ENCODE measurements at places on chromosomes 2 and 18. TPM values are rescaled to one million over a fixed set of nuclear protein-coding genes. Genes with fewer than 3 reads are reported as not detected.
A peak's percentile ranks its signal among the peaks of the same experiment; 100 is the strongest.

DNA sequence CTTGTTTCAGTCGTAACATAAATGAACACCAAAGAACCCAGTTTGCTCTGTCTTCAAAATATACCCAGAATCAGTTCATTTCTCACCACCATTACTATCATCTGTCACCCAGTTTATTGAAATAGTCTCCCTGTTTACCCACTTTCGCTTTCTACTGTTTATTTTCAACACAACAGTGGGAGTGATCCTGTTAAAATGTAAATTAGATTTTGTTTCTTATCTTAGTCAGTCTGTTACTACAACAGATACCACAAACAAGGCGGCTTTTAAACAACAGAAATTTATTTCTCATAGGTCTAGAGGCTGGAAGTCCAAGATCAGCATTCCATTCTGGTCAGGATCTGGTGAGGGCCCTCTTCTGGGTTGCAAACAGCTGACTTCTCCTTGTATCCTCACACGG, 74.8 kb downstream of the ARHGAP15 start:
- no peak for DNase-seq

- no peak for DNase-seq
Measured at GRCh38 chr18:68962623-68963022, 164.7 kb downstream of the CCDC102B start.

DNA sequence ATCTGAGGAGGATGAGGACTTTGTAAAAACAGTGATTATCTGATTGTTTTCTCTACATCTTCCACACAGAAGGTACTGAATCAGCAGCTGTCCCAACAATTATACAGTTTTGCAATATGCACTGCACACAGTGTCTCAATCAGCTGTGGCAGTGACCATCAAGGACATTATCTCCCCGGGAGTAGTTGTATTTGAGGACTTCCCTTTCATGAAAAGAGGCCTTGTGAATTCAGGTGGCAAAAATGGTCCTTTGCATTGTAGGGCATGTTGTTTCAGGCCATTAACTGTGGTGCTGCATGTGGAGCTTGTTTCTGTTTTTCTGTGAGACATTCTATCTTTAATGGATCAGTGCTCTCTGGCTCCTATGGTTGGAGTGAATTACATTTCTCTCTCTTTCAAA, 779.4 kb upstream of the FSHR start:
- no peak for DNase-seq

DNA sequence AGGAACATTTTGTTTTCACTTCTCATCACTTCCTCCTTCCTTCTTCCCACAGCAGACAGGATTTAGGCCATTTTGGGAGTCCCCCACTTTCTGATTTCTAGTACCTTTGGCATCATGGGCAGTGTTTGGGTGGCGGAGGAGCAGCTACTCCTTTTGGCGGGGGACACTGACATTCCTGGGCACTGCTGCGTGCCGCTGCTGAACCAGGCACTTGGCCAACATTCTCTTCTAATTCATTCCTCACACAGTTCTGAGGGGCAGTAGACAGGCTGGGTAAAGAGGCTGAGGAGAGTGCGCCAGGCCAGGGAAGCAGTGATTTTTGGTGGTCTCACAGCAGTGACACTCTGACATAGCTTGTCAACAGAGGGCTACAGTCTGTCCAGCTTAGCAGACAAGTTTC, 270.2 kb downstream of the LOXHD1 start:
- no peak for DNase-seq

DNA sequence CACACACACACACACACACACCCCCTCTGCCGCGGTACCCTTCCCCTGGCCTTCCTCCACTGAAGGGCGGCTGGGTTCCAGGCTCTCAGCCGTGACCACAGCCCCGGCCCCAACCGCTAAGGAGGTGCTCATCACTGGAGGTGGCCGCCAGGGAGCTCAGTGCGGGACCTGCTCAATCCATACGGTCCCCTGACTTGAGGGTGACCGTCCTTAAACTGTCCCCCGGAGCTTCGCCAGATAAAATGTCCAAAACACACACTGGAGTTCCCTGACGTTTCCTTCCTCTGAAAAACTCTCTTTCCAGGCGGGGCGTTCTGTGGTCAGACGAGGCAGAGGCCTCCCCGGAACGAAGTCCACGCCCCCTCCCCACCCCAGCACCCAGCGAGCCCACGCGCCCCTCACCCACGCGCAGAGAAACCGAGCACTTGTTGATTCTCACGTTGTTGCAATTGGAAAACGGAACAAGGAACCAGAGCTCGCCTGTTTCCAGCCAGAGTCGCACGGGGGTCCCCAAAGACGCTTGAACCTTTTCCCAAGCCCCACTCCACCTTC, 1.4 kb downstream of the MBP start:
- peak; percentile 32 for DNase-seq

DNA sequence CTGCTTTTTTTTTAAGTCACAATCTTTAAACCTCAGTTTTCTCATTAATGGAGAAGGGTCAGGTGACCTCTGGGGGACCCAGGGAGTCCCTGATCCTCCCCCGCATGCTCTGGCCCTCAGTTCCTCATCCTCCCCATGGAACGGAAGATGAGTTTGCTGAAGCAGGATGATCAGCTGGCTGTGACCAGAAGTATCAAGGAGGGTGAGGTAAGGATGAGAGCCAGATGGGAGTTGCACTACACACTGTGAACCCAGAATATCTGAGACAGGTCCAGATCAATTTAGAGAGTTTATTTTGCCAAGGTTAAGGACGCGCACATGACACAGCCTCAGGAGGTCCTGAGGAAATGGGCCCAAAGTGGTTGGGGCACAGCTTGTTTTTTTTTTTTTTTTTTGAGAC, 3.8 kb downstream of the CATIP start:
- no peak for DNase-seq

GRCh38 chr2:233100192-233100998, 40.3 kb downstream of the INPP5D start:
- no peak for DNase-seq

DNA sequence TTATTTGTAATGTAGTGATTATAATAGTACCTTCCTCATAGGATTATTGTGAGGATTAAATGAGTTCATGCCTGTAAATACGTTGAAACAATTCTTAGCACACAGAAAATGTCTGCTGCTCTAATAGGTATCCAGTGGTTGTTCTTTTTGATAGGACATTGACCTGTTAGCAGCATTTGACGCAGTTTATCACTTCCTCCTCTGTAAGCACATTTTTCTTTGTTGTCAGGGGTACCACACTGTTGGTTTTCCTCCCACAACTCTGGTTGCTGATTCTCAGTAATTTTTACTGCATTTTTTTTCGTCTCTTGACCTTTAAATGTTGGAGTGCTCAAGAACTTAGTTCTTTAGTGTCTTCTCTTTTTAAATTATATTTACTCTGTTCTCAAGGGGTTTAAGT, 15.4 kb downstream of the PPM1B start:
- DNase-seq: no peak

GRCh38 chr2:190562121-190562520, 27.6 kb upstream of the NEMP2 start:
- no peak for DNase-seq

GRCh38 chr2:53424902-53425301, 342.7 kb upstream of the CHAC2 start:
- no peak for DNase-seq

The FAM237A gene
- total RNA-seq: not detected

- no peak for DNase-seq
Measured at GRCh38 chr2:109451671-109452070, 162.1 kb downstream of the SEPTIN10 start.

DNA sequence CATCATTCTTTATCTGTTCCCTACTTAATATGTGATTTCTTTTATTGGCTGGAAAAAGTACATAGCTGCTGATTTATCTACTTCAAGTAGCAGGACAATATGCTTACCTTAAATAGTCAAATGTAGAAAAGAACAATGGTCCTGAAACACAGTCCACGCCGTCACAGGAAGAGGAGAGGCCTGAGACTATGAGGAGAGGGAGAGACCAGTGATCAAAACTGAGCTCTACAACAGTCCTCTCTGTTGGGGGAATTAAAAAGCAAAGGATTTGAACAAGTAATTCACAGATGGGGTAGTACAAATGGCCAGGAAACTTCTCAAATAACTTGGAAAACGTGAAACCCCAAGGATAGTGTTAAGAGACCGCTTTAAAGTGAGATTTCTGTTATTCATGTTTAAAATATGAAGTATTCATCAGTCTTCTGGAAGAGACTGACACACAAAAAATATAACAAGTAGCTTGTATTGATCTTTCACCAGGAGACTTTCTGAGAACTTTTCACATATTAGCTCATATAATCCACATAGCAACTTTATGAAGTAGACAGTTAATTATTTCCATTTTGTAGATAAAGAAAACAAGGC, 20.2 kb downstream of the SCYGR8 start:
- DNase-seq: no peak

DNA sequence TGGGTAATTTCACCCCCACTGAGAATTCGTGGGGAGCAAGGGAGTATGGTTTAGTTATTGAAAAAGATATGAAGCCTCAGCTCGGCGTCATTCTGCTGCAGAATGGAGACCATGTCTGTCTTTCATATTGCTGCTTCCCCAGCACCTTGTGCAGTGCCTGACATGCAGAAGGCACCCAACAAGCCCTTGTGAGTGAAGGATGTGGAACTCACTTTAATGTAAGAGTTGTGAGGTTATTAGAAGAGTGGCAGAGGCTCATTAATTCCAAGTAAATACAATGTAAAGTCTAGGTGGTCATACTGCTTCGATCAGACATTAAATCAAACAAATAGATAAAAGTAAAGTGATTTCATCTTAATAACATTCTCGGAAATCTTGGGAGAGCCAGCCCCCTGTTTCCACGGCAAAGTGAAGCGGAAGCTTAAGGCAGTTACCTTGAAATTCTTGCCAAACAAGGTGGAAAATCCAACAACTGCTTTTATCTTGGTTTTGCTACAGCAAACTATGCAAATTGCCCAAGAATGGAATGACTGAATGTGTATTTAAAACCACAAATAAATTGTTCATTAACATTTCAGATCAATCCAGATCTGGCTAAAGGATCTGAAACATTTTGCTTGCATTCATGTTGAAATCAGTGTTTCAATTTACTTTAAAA, 9.6 kb downstream of the CFAP221 start:
- DNase-seq: no peak

DNA sequence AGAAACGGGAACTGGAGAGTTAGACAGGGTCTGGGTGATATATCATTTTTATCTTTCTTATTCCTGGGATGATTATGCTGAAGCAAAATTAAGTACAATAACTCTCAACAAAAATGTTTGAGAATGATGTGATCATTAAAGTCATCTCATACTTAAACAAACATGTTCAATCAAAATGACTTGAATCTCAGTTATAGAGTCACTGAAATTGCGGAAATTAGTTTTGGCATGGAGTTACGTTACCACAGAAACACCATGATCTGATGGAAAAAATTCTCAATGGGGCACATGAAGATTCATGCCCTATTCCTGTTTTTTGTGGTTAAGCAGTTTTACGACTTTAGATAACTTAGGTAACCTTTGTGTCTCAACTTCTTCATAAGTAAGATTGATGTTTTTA, 757.7 kb downstream of the EPHA4 start:
- DNase-seq: no peak

GRCh38 chr18:3186678-3187658, 32.8 kb downstream of the MYOM1 start:
- DNase-seq: peak; percentile 27
